ENCODE measurements at places on chromosomes 16 and 17. TPM values are rescaled to one million over a fixed set of nuclear protein-coding genes. Genes with fewer than 3 reads are reported as not detected.

Gene CRISPLD2
- total RNA-seq = 0.74 TPM

Gene E4F1
- 83.8 TPM for total RNA-seq

Gene TSPOAP1
- total RNA-seq = 0.86 TPM

Gene OR2C1
- total RNA-seq = not detected

Gene TMEM107
- 14.5 TPM for total RNA-seq

Gene GPR142
- 1.3 TPM for total RNA-seq

Gene JPT1
- 232 TPM for total RNA-seq

Gene STAC2
- total RNA-seq = 0.28 TPM

Gene TNFRSF12A
- total RNA-seq = 783 TPM

Gene GAST
- total RNA-seq = not detected

Gene NTN1
- total RNA-seq = 0.03 TPM

Gene UMOD
- not detected for total RNA-seq

Gene RSKR
- 11.1 TPM for total RNA-seq

Gene KRT39
- total RNA-seq = not detected

Gene CDH11
- total RNA-seq = not detected

Gene KRTAP9-2
- not detected for total RNA-seq

Gene ENPP7
- total RNA-seq = not detected

Gene ZACN
- not detected for total RNA-seq

Gene MEIOC
- not detected for total RNA-seq
